Sigmoid colon (tissue), 7 donors: ENCODE measurements at places on chromosomes 6 and 20. TPM values are rescaled to one million over a fixed set of nuclear protein-coding genes. Genes with fewer than 3 reads are reported as not detected.

The KCNB1 gene
- 20.2 TPM for total RNA-seq

GRCh38 chr6:83509441-83509840, 2.9 kb upstream of the PRSS35 start:
- no peak overlapping the region for H3K27ac ChIP-seq
- H3K4me3 ChIP-seq = no peak overlapping the region
- no peaks in the 10 kb centered on the region for H3K36me3 ChIP-seq
- no peak for DNase-seq
- H3K27me3 ChIP-seq = no peaks in the 10 kb centered on the region
- peaks cover 13% of the 10 kb centered on the region for H3K4me1 ChIP-seq

DNA sequence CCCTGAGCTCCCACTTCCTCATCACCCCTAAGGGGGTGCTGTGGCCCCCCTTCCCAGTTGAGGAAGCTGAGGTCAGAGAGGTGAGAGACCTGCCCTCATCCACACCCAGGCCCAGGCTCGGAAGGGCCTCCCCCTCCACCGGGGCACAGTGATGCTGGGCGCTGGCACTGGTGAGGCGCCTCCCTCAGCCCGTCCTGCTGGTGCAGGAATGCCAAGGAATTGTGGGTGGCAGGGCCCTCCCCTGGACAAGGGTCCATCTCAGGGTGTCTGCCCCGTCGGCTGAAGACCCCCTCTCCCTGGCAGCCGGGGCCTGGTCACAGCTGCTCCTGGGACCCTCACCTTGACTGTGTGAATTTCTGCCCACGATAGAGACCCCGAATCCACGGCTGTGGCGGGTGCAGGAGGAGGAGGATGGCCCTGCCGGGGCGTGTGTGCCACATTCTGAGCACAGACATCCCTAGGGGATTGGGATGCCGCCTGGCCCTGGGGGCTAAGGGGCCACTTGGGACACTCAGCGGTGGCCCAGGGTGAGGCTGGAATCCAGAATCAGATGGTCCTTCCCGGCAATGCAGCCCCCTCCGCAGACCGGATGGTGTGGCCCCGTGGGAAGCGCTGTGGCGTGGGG, 70.2 kb upstream of the GATA5 start:
- DNase-seq = no peak
- H3K4me1 ChIP-seq = peaks cover 78% of the 10 kb centered on the region
- no peak overlapping the region for H3K4me3 ChIP-seq
- H3K27me3 ChIP-seq = peaks cover 4% of the 10 kb centered on the region
- no peak overlapping the region for H3K27ac ChIP-seq

DNA sequence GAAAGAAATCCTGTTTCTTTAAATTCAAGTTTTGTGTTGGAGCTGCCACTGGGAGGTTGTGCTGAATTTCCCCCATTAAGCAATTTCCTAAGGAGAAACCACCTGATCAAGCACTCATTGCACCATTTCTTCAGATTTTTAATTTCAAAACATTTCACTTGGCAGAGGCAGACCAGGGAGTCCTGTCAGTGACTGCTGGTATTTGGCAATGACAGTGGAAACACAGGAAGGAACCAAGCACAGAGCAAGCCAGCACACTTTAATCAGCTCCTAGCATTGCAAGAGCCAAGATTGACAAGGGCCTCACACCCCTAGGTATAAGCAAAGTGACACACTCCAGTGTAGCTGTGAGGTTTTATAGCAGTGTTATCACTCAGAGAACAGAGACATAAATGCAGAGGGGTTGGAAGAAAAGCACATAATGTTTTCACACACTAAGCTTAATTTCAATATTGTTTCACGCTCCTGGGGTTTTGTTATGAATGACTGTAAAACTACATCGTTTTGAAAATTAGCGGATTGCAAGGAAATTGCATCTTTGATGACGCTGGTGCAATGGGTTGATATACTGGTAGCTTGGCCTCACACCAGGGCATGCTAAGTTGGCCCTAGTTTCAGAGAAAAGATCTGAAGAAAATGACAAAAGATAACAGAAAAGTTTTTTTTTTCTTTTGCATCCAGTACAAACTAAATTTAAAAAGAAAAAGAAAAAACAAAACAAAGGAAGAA, 768.4 kb downstream of the TFAP2A start:
- H3K36me3 ChIP-seq = no peaks in the 10 kb centered on the region
- no peak for DNase-seq
- H3K27me3 ChIP-seq = no peaks in the 10 kb centered on the region
- no peak overlapping the region for H3K27ac ChIP-seq

GRCh38 chr6:108945681-108946159, 97.5 kb downstream of the ARMC2 start:
- H3K27me3 ChIP-seq = no peaks in the 10 kb centered on the region
- H3K4me1 ChIP-seq = peaks cover 71% of the 10 kb centered on the region
- H3K4me3 ChIP-seq = no peak overlapping the region
- H3K27ac ChIP-seq = peak overlapping the region; percentile 83
- peak; percentile 90 for DNase-seq
- no peaks in the 10 kb centered on the region for H3K36me3 ChIP-seq
